ENCODE measurements at places on chromosomes 6 and 20.
A peak's percentile ranks its signal among the peaks of the same experiment; 100 is the strongest.

DNA sequence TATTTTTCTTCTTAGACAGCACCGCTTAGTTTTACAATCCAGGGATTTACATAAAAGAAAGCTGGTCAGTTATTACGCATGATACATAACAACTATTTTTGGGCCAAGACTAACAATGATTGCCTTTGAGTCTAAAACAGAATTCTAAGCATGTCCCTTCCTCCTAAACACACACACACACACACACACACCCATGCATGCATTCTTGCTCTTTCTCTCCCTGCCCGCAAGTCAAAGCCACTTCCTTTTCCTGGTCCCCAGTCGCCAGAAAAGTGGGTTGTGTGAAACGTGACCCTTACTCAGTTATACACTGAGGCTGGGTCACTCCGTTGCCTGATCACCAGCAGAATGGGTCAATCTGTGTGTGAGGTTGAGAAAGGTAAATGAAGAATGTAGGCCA is 31.4 kb downstream of the FYN start:
- peak; percentile 43 for DNase-seq

DNA sequence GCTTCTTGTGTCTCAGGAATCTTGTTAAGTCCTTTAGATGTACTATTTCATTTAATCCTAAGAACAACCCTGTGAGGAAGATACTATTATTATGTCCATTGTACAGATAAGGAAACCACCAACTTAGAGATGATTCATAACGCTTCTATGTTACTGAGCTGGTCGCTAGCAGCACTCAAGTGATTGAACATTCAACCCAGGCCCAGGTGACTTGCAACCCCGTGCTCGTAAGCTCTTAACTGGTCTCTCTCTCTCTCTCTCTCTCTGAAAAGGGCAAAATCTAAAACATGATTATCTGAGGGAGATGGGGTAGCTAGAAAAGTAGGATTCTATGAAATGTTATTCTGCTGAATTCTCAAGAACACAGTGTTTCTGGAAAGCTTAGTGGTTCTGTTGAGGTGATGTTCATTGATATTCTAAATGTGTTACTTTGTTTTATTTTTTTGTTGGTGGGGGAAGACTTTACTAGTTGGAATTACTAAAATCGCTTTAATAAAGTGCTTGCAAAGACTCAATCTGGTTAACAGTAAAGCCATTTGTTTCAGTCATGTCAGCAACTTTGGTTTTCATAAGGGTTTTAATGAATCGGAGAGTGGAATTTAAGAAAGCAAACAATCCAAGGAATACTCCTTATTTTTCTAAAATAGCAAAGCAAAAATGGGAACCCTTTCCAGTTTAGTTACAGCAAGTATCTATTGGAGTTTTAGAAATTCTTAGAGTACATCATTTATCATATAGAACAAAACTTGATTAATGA is 265.0 kb upstream of the TAB2 start:
- no peak for DNase-seq

- DNase-seq, result peak; percentile 13
Observed at GRCh38 chr20:41169162-41169690, 31.9 kb downstream of the PLCG1 start.

GRCh38 chr6:169589293-169589692 is 112.5 kb downstream of the WDR27 start:
- no peak for DNase-seq

DNA sequence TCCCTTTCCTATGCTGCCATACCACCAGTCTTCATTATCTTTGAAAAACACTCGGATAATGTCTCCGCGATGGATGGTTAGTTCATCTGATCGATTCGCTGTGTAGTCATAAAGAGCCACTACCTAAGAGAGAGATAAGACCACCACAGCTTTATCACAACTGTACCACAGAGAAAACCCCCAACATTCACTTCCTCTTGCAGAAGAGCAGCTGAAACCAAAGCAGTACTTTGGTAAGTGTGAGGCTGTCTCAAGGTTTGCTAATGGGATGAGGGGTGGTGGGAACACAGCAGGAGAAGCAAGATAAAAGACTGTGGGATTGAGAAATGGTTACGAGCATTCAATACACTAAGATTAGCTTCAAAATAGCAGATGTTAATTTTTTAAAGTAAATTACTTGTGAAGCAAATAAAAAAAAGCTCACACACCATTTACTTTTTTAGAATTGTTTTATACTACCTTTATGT is 142.1 kb downstream of the MYB start:
- no peak for DNase-seq

DNA sequence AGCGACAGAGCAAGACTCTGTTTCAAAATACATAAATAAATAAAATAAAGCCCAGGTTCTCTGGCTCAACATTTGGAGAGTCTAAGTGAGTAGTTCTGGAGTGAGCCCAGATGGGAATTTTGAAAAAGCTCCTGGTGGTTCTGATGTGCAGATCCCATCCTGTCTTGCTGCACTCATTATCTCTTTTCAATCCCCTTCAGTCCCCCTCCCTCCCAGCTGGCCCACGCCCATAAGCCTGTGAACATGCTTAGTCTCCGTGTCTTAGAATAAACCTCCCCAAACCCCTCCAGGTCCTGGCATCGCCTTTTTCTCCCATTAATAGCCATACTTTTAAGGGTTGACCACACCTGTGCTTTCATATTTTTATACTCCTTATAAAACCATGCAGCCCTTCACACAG is 19.4 kb upstream of the TULP1 start:
- no peak for DNase-seq

DNA sequence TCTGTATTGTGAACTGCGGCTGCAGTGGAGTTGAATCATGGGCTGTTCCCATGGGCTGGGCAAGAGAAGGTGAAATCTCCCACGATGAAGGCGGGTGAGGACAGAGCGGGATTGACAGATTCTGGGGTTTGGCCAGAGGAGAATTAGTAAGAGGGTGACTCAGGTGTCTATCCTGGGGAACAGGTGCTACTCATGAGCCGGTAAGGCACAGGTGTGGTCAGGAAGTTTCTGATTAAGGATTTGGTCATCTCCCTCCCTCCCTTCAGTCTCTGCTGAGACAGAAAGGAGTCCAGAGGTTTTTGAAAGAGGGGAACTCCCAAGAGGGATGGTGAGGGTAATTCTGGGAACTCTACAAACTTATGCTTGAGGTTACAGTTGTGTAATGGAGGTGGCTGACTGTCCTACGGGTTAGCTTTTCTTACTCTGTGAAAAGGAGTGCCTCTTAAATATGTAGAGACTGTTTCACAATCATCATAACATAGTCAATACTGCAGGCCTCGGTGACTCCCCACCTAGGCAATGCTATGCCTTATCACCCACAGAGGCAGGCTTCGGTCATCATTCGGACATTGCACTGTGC is 31.5 kb downstream of the SERPINB1 start:
- DNase-seq, result no peak

DNA sequence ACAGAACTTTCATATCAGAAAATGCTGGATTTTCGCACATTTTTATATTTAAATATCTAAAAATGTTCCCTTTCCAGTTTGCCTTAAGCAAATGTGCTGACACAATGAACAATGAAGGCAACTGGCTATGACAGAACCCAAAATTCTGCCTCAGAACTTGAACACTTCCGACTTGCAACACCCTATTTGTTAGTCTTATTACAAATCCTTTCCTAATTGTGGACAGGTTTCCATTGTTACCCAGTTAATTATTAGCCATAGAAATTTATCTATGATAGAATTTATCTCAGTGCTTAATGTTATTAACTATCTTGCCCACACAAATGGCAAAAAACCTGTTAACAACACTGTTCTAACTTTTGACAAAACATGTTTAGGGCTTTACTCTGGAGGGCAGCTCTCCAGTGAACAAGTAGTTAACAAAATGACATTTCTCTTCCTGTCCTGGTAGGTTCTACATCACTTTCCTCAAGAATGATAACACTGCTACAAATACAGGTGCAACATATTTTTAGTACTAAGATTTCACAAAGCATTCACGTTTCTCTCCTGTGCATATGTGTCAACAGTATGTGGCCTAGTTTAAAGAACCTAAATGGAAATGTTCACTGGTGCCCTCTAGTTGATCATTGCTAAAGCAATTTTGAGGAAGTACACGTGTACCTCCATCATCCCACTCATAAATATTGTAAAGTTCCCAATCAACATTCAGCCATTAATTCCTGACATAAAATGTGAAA is 58.4 kb downstream of the HIVEP2 start:
- no peak for DNase-seq

DNA sequence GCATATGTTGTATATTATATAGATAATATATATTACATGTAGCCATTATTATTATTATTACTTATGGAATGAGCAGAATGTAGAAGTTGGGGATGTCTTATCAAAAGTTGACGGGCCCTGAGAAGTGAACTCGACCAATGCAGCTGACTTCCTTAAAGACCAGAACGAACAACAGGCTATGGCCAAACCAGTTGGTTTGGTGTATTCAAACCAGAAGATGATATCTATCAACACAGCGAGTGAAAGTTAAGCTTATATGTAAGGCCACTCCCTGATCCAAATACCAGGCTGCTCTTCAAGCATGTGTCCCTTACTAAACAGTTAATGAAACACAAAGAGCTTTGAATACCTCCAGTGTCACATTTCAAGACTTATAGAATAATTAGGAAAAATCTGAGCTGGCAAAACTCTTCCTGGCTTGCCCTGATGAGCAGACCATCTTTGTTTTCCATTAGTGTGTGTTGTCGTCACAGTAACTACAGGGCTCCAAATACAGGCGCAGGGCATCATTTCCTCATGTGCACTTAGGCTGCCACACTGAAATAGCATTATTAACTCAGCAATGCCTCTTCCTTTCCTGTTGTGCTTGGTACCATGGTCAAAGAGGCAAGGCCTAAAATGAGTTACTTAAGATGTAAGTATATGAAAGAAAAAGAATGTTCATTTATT is 6.6 kb downstream of the FILIP1 start:
- no peak for DNase-seq

DNA sequence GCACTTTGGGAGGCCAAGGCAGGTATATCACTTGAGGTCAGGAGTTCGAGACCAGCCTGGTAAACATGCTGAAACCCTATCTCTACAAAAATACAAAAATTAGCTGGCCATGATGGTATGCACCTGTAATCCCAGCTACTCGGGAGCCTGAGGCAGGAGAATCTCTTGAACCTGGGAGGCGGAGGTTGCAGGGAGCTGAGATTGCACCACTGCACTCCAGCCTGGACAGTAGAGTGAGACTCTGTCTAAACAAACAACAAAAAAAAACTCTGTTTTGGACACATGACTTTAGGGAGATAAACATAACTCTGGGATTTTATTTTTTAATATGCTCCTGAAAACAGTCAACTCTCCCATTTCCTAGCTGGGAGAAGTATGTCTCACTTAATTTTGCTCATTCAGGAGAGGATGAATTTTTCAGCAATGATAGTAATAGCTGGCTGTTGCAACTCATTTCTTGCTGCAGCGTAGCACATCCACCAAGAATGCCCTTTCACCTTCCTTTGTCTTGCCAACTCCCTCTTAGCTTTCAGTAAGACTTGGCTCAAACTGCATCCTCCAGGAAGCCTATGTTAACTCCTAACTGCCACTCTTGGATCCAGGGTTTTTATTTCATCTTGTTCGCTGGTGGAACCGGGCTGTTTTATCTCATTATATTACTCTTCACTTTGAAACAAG is 24.3 kb downstream of the TOP1 start:
- no peak for DNase-seq

- DNase-seq, result no peak
Observed at GRCh38 chr20:10619427-10619826, 54.4 kb downstream of the JAG1 start.

GRCh38 chr6:56361812-56362211 is 114.4 kb upstream of the COL21A1 start:
- no peak for DNase-seq

DNA sequence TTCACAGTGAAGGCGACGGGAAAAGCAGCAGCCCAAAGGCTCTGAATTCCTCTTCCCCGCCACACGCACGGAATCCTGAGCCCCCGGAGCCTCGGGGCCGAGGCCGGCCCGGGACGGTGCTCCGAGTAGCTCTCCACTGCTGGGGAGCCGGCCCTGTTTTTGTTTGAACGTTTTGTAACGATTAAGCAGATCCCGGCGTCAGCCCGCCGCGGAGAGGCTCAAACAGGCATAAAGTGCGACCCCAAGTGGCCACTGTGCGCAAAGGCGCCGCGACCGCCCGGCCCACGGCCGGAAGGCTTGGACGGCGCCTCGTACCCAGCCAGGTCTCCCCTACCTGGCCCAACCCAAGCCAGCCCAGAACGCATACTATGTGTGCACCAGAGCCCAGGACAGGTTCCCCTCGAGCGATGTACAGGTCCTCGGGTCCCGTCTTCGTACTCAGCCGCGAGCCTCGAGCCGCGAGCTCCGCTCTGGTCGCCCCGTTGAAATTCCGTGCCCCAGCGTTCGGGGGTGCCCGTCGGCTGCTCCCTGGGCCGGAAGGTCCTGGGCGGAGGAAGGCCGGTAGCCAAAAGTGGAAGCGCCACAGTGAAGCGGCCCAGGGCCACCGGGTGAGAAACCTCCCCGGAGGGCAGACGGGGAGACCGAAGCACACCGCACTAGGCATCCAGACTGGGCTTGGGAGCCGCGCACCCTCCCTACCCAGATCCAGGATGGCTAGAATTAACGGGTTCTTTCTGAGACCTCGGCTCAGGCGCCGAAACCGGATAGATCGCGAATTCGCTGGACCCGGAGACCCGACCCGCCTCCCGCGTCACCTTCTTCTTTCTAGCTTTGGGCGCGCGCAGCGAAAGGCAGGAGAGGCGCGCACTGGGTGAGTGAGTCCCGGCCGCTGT is 1.2 kb upstream of the MAFB start:
- peak; percentile 53 for DNase-seq

DNA sequence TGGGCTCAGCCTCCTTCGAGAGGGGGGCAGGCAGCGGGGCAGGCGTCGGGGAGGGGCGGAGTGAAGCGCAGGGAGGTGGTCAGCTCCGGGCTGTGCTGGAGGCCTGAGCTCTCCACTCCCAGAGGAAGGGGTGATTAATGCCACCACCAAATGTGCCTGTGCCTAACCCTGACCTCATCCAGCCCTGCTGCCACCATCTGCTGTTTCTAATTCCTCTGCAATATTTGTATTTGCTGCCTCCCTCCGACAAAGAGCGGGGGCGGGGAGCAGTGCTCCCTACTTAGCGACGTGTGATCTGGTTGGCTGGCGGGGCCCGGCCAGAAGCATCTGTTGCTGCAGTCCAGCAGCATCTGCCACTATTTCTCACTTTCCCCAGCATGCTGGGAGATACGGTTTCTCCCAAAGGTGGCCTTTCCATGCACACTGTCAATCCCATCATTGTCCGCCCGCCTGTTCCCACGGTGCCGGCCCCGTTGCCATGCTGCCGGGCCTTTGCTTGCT is 47.0 kb downstream of the DLL1 start:
- no peak for DNase-seq

- DNase-seq, result no peak
Observed at GRCh38 chr6:165543781-165544180, 119.3 kb downstream of the PDE10A start.

DNA sequence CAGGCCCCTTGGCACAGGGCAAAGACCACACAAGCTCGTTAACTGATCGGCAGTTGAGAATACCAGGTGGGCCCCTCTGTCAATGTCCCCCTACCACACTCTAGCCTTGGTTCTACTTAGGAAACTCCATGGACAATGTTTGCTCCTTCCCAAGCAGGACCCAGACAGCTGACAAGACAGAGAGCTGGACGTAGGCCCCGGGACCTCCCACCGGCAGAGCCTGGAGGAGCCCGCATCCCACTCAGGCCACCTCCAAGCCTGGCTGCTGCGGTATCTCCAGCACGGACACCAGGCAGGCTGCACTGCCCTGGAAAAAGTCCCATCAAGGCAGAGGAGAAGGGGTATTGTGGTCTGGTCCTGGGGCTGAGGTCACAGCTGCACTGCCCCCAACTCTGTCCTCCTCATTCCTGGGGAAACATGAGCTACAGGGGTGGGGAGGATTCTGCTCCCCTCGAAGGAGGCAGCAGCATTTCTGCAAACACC is 6.2 kb upstream of the GRM4 start:
- no peak for DNase-seq

GRCh38 chr20:1888796-1889463 is 6.3 kb upstream of the SIRPA start:
- no peak for DNase-seq

Measured in activated T-cell treated with anti-CD3 and anti-CD28 coated beads, Interleukin-2, amount 50 U/mL, for 1 hour (primary cell).